ENCODE measurements at places on chromosomes 13 and 19.

DNA sequence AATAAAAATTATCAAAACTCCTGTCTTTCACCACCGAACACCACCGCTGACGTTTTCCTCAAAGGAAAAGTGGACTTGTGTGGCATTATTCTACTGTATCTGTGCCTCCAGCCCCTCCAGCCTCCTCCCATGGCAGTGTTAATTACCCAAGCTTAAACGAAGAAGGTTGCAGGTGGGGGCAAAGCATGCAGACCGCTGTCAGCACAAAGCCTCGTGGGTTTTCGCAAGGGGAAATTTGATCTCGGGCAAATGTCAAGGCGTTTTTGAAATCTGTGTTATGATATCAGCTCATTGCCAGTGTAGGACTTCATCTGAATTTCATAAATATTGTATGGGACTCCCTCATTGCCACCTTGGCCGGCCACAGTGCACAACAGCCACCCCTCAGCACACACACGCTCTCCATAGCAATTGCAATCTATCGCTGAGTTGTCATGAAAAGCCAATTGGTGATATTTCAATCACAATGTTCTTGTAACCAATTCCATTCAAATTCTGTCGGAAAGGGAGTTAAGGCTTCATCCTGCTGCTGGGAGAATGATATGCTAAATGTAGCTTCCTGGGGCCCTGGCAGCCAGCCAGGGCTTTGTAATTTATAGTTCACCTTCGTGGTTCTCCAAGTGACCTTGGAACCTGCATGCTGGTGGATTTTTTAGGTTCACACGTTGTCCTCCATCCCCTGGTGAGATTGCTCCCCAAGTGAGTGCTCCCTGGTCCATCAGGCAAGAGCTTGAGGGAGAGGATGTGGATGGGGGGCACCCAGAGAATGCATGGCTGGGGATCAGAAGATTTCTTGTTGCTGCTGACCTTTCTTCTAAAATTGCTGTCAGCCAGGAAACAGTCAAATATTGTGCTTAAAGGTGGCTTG lies 16.6 kb downstream of the CHST8 start:
- DNase-seq, result no peak

- no peak for DNase-seq
Measured at GRCh38 chr13:33763021-33763420, 54.9 kb upstream of the RFC3 start.

GRCh38 chr19:28403690-28404089 lies 809.3 kb downstream of the UQCRFS1 start:
- no peak for DNase-seq

DNA sequence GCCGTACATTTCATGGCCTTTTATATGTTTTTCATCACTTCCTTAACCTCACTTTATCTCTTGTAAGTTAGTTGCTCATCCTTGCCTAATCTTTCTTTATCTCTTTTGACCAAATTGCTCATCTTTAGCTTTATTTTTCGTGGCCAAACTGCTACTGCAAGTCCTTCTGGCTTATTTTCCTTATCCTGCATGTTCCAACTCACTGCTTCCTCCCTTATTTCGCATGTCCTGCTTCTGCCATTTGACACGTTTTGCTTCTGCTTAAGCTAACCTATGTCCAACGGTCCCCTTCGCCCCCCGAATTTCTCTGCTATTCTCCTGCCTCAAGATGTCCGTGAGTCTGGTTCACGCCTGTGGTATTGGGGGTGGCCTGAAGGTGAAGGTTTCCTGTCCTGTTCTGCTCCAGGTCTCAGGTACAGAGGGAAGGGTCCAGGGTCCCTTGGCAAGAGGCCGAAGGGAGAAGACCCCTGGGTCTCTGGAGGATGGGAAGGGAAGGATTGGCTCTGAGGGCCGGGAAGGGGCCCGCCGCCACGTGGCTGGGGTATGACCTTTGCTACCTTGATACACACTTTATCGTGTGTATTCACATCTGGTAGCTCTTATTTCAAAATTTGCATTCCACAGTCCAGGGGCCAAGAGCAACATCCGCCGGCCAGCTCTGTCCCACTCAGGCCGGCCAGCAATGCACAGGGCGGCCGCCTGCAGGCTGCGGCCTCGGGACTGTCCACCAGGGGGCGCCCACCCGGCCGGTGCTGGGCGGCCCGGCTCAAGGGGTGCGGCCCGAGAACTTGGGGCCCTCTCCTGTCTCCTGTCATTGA lies 2.9 kb upstream of the C19orf85 start:
- peak; percentile 81 for DNase-seq

- no peak for DNase-seq
Measured at GRCh38 chr13:103876571-103876970, 810.4 kb upstream of the SLC10A2 start.

DNA sequence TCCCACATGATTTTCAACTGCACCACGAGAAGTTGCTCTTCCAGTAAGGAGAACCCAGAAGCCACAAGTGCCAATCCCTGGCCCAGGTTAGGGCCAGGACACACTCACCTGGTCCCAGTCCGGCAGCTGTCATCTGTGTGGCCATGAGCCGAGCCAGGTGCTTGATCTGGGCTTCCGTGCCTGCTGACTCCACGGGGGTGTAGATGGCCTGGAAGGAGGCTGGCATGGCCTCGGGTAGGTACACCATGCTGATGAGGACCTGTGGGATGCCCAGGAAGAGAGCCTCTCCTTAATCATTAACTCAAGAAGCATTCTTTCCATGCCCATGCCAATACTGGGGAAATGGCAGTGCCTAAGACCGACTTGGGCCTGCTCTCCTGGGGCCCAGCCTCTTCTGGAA lies 19.9 kb upstream of the RSPH6A start:
- no peak for DNase-seq

DNA sequence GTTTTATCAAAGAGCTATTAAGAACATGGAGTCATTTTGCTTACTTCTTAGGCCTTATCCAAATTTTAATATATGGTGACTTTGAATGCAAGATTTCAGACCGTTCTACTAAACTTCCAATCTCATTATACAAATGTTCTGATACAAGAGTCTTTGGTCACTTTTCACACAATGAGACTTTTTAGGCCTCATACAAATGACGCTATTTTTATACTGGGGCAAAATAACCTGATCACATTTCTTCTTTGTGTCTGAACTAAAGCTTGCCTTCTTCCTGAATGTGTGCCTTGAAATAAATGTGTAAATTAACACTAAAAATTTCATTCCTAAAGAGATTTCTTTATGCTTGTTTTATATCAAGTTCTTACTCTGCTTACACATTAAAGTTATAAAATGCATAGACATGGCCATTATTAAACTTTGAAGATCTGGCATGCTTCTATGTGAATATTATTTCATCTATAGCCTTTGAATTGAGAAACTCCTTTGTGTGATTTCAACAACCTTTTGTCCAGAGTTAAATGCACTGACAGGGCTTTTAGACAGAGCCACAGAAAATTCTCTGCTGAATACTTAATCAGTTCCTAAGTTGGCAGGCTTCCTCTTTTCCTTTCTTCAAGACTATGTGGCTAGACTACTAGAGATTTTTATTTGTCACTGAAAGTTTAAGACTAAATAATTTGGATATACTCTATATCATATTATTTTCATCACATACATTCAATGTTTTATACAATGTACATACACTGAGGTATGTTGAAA lies 86.1 kb downstream of the EDNRB start:
- DNase-seq, result peak; percentile 62

GRCh38 chr19:6362351-6362801 lies 1.0 kb downstream of the CLPP start:
- DNase-seq, result no peak

- no peak for DNase-seq
Measured at GRCh38 chr19:34337739-34338138, 27.3 kb upstream of the GPI start.

DNA sequence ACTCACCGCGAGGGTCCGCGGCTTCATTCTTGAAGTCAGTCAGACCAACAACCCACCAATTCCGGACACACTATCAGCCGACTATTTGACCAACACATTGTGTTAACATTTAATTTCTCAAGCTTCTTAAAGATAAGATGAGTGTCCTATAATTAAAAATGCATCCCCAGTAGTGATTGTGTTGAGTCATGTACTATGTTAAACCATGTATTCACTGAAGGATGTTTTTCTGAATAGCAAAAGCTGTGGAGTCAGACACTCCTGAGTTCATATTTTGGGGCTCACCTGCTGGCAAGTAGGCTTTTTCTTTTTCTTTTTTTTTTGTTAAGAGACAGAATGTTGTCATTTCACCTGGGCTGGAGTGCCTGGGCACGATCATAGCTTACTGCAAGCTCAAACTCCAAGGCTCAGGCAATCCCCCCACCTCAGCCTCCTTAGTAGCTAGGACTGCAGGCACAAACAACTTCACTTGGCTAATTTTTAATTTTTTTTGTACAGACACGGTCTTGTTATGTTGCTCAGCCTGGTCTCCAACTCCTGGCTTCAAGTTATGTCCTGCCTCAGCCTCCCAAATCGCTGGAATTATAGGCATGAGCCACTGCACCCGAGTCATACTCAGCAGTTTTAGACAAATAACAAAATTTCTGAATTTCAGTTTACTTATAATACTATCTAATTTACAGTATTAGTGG lies 606.9 kb downstream of the PCDH9 start:
- no peak for DNase-seq

DNA sequence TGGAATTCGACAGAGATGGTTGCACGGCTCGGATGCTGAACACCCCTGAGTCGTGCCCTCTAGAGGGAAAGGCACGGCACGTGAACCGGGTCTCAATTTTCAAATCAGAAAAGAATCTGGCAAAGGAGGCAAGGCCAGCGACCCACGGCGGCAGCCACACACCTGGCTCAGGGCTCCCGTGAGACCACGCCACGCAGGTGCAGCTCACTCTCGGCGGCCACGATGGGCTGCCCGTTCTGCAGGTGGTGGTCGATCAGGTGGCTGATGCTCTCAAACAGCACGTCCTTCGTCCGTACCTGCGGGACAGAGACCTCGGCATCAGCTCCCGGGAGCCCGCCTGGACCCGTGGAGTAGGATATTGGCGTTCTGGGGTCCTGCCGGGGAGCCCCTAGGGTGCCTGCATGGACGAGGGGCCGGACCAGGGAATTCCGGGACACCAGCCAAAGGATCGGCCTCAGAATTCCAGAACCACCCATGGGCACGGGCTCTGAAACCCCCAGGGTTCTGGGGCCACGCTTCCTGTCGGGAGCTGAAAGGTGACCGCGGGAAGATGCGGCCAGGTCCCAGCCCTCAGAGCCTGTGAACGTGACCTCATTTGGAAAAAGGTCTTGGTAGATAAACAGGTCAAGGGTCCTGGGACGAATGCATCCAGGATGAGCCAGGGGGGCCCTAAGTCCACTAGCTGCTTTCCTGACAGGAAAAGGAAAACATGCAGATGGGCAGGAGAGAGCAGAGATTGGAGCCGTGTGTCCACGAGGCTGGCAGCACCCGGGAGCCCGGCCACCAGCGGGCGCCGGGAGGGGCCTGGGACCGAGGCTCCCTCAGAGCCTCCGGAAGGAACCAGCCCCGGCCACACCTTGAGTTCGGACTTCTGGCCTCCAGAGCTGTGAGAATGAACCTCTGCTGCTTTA lies 10.1 kb upstream of the C2CD4C start:
- DNase-seq, result no peak

DNA sequence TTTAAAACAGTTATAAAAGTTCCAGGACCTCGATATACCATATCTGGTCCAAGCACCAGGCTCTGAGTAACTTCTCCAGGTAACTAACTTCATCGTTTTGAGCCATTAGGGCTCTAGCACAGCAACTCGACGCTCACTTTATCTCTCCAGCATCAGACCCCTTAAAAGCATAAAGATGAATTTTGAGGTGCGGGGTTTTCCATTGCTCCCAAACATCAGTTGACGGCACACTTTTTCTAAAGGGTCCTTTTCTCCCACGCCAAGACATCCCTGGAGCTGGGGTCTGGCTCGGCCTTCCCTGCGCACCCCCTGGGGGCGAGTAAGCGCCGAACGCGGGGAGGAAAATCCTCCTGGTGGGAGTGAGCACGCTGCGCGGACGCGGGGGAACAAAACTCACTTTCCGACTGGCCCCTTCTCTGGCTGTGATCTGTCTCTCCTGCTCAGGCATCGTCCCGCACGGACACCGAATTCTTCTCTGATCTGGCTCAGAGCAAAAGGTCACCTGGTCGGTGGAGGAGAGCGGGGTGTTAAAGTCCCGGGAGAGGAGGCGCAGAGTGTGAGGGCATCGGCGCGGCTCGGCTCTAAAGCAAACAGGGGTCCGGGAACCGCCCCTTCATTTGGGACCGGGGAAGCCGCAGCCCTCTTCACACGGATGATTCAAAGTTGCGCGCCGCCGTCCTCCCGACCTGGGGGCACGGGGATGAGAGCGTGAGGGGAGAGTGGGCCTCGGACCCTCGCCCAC lies at the start of gene ATP7B:
ATP7B (minus strand) TSS at position 561 of the 742 bp plus-strand sequence; CDS start at position 448, 113 bp downstream.
- peak; percentile 12 for DNase-seq

DNA sequence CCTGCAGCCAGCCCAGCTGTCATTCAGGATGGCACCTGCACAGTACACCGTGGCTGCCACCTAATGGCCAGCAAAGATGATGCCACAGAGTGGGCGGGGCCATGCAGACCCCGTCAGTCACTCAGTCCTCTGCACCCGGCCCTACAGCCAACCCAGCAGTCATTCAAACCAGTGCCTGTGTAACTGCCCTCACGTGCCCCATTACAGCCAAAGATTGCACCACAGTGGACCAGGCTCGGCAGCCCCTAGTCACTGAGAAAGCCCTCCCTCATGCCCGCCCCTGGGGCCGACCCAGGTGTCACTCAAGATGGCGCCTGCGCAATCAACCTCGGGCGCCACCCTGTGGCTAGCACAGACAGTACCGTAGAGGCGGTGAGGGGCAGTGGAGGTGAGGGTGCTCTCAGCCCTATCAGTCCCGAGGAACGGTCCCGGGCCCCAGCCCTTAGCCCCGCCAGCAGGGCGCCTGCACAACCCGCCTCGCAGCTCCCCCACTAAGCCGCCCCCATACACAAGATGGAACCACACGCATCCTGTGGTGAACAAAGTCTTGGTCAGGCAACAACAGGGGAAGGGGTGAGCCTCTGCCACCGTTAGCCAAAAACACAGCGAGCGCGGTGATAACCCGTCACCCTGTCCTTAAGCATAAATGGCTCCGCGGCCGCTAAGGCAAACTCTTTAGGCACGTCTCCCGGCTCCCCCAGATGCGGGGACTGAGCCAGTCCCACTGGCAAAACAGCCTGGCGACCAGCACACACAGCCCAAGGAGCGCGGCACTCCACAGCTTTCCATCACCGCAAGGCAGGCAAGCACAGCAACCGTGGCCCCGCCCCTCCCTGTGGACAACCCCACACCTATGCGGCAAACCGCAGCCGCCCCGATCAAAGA lies 2.3 kb downstream of the PEG3 start:
- peak; percentile 82 for DNase-seq

GRCh38 chr13:95862408-95862807 lies 185.5 kb downstream of the DNAJC3 start:
- DNase-seq, result no peak

DNA sequence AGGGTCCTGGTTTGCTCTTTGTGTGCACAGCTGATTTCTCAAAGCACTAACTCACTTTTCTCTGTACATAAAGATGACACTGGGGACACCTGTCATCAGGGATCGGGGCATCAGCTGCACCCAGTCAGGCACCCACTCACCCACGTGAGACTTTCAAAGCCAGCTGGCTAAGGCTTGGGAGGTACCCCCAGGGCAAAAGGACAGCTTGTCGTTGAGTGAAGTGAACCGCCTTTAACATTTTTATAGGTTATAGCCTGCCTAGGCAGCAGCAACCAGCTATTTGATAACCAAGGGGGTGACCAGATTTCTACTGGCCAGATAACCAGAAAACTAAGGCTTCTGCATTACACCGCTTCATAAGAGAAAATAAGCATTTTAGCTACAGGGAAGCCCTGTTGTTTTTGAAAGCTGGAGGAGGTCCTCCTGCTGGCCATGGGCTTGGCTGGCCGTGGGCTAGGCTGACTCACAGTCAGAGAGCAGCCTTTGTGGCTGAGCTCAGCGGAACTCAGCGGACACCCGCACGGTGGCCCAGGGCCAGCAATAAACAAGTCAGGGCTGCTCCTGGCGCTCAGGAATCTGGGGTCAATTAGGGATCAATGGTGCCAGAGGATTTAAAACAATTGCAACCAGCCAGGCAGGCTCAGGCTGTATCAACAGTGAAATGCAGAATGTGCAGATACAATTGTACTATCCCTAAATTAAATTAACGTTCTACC lies 57.1 kb downstream of the ALOX5AP start:
- peak; percentile 68 for DNase-seq

Data from suppressor macrophage (primary cell).